H1 (cell line): ENCODE measurements at places on chromosomes 4 and X. TPM values are rescaled to one million over a fixed set of nuclear protein-coding genes. Genes with fewer than 3 reads are reported as not detected.

DNA sequence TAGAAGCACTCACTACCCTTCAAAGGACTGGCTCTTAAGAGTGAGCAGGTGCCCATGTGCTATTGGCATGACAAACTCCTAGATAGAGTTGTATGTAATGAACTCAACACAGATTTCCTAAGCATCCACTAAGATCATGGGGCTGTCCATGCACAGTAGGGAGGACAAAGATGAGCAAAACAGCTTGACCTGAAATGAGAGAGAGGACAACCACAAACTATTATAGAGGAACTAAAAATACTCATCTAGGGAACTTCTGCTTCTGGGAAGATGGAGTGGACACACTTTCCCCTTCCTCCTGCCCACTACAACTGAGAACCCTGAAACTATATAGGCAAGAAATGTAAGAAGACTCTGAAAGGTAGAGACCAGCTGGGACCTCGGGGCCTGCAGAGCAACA lies 20.8 kb upstream of the TMEM128 start:
- DNase-seq = no peak

- DNase-seq = no peak
Observed at GRCh38 chr4:36000941-36001557, 243.3 kb downstream of the ARAP2 start.

DNA sequence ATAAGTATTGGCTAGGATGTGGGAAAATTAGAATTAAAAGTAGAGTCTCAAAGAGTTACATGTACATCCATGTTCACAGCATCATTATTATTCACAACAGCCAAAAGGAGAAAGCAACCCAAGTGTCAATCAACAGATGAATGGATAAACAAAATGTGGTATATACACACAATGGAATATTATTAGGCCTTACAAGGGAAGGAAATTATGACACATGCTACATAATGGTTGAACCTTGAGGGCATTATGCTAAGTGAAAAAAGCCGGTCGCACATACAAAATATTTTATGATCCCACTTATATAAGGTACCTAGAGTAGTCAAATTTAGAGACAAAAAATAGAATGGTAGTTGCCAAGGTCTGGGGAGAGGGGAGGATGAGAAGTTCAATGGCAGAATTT lies 80.1 kb downstream of the HUWE1 start:
- no peak for DNase-seq

DNA sequence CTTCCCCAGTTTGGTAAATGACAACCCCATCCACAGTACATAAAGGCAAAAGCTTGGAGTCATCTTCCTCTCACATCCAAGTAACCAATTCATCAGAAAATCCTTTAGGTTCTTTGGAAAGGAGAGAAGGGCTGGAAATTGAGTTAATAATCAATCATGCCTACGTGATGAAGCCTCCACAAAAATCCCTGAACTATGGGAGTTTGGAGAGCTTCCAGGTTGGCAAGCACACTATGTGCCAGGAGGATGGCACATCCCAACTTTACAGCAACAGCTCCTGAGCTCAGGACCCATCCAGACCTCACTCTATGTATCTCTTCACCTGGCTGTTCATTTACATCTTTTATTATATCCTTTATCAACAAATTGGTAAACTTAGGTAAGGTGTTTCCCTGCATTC lies 98.9 kb downstream of the IQCM start:
- DNase-seq = no peak

DNA sequence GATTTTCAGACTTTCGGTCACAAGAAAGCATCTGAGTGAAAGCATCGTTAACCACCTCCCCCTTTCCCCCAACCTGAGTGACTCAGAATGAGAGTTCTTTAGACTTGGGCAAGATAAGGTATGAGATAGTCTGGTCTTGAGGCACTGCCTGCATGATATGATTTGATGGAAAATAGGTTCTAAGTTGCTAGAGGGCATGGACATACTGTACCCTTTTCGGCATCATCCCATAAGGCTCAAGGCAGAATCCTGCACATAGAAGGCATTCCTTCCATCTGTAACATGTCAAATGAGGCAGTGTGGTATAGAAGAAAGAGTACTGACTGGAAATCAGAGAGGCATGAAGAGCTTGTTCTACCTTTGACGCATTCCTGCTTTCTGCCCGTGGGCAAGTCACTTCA lies 16.8 kb upstream of the AMOT start:
- no peak for DNase-seq

The LRCH2 gene
- 5.0 and 5.5 TPM in 2 replicates for total RNA-seq

The AFF2 gene
- total RNA-seq = 7.3 TPM in 2 replicates

The TMPRSS11F gene
- not detected in 2 replicates for total RNA-seq

The BANK1 gene
- total RNA-seq = 0.69 and 0.93 TPM in 2 replicates
